ENCODE measurements at places on chromosomes 2 and 18. TPM values are rescaled to one million over a fixed set of nuclear protein-coding genes. Genes with fewer than 3 reads are reported as not detected.

The TACR1 gene
- total RNA-seq: 0.29 TPM

The FIGN gene
- 1.7 TPM for total RNA-seq

The LRP1B gene
- total RNA-seq: not detected

The RAX gene
- not detected for total RNA-seq

The EFR3B gene
- total RNA-seq: 12.8 TPM

The DCDC2C gene
- total RNA-seq: 0.54 TPM

The RAB6C gene
- not detected for total RNA-seq

The KCNF1 gene
- total RNA-seq: 24.5 TPM

The FRZB gene
- total RNA-seq: 0.03 TPM

The INPP5D gene
- 0.51 TPM for total RNA-seq

The PHLPP1 gene
- 5.6 TPM for total RNA-seq

The STARD6 gene
- total RNA-seq: not detected

The ANKRD36 gene
- 6.0 TPM for total RNA-seq

The LRRC30 gene
- total RNA-seq: not detected

The CHMP1B gene
- 34.1 TPM for total RNA-seq

The SP9 gene
- total RNA-seq: 3.7 TPM

The TDRD15 gene
- not detected for total RNA-seq

The ECEL1 gene
- total RNA-seq: 0.22 TPM

The EVA1A gene
- 18.2 TPM for total RNA-seq

The ABCG8 gene
- total RNA-seq: not detected

The ASPRV1 gene
- total RNA-seq: 0.29 TPM

The CTLA4 gene
- not detected for total RNA-seq

The FN1 gene
- total RNA-seq: 183 TPM

The GREB1 gene
- total RNA-seq: 2.7 TPM

The TMEM169 gene
- 0.38 TPM for total RNA-seq

The SERPINB4 gene
- total RNA-seq: not detected

The RUFY4 gene
- not detected for total RNA-seq

The SEPTIN2 gene
- 287 TPM for total RNA-seq

The CAVIN2 gene
- total RNA-seq: 13.1 TPM

The SEMA4F gene
- 8.8 TPM for total RNA-seq

The FABP1 gene
- not detected for total RNA-seq

The SAG gene
- not detected for total RNA-seq

The SKOR2 gene
- not detected for total RNA-seq

The ITGB1BP1 gene
- total RNA-seq: 183 TPM

The SETBP1 gene
- total RNA-seq: 0.58 TPM

The CFAP210 gene
- 0.37 TPM for total RNA-seq

The REG1B gene
- total RNA-seq: not detected

The ZNF385B gene
- total RNA-seq: not detected

The EML6 gene
- total RNA-seq: 1.00 TPM

The GALR1 gene
- not detected for total RNA-seq
